ENCODE measurements at places on chromosomes 6 and 20.

GRCh38 chr6:114569669-114570068 lies 226.8 kb upstream of the HS3ST5 start:
- DNase-seq, result no peak

GRCh38 chr6:57267586-57268293 lies 45.6 kb upstream of the RAB23 start:
- DNase-seq, result peak; percentile 67

DNA sequence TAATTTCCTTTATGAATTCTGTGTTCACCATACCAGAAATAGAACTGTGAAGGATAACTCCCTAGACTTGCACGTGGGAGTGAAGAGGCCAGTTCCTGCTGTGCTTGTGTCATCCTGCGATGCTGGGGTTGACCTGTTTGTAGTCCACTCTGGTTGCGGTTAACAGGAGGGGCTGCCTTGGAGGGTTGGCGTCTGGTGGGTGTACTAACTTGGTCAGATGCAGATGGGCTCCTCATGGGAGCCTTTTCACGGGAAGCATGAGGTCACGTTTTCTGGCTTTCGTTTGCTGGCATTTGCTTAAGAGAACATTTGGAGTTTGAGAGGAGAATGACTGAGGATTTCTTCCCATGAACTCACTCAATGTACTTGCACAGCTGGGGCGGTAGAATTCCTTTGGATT lies 41.2 kb downstream of the IGF2R start:
- no peak for DNase-seq

DNA sequence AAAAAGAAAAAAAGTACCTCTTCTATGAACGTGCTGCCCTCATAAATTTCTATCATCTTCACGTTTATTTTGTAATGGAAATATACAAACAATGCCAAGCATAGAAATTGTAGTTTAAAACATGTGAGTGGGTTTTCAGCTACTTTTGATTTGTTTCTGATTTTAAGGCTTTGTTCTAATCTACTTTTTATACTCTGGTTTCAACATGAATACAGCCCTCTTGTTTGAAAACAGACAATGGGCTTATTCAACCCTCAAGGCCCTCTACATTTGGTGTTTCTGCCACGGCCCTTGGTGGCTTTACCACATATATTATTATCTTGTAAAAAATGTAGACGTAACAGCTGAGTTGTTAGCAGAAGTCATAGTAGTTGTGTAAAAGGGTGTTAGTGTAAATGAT lies 153.9 kb downstream of the SOX4 start:
- DNase-seq, result no peak

DNA sequence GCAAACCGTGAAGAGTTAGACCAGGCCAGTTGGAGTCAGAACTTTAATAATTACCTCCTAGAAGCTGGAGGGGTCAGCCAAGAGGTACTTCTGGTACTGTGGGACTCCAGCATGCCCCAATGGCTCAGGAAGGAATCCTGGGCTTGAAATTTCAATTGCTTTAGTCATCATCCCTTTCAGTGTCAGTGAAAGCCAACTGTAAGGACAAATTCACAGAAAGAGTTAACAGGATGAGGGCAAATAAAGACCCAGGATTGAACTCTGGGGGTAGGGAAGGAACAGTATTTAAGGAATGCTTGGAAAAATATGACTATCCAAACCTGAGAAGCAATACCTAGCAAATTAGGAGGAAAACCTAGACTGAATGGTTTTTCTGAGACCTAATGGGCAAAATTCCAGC lies 735.1 kb upstream of the MARCKS start:
- DNase-seq, result peak; percentile 50

DNA sequence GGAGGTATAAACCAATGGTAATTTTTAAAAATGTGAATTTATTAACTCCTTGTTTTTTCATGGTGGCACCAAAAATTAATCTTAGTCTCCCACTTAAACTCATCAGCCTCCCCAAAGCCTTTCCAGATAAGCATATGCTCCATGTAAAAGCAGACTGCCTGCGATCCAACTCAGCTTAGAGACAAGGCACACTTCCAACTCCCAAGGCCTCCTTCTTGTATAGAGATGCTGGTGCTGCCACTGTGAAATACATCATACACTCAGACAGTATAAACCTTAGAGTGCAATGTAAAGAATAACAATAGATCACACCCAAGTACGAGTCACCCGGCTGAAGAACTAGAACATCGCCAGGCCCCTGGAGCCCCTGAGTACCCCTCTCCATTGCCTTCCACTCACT lies 2.0 kb downstream of the ANKRD6 start:
- no peak for DNase-seq

- DNase-seq, result no peak
Measured at GRCh38 chr20:3250091-3250504, 11.1 kb upstream of the SLC4A11 start.

DNA sequence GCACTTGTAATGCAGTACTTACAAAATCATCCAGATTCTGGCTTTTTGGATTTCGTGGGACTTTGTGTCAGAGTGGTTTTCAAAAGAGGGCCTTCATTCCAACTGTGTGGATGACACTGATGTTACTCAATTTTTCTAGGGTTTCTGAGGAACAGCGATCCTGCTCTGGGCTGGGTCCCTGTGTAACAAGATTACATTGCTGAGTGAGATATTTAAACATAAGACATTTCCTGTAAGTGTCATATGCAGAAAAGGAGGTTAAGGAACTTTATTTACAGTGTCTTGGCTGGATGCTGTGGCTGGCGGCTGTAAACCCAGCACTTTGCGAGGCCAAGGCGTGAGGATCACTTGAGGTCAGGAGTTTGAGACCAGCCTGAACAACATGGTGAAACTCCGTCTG lies 6.7 kb downstream of the ZFAND3 start:
- no peak for DNase-seq

DNA sequence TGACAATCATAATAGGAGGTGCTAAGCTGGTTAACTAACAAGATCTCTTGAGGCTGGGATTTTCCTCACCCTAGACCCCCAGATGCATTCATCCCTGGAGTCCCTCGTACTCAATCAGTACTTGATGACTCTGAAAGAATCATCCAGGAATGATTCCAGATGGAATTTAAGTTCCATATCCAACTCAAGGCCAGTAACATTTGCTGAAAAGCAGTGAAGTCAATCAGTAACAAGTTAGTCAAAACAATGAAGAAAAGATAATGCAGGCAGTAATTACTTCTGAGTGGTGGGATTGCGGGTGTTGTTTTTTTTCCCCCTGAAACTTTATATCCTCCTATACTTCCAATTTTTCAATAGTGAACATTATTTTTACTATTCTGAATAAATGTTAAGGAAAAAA lies 18.6 kb downstream of the GMDS start:
- DNase-seq, result no peak

DNA sequence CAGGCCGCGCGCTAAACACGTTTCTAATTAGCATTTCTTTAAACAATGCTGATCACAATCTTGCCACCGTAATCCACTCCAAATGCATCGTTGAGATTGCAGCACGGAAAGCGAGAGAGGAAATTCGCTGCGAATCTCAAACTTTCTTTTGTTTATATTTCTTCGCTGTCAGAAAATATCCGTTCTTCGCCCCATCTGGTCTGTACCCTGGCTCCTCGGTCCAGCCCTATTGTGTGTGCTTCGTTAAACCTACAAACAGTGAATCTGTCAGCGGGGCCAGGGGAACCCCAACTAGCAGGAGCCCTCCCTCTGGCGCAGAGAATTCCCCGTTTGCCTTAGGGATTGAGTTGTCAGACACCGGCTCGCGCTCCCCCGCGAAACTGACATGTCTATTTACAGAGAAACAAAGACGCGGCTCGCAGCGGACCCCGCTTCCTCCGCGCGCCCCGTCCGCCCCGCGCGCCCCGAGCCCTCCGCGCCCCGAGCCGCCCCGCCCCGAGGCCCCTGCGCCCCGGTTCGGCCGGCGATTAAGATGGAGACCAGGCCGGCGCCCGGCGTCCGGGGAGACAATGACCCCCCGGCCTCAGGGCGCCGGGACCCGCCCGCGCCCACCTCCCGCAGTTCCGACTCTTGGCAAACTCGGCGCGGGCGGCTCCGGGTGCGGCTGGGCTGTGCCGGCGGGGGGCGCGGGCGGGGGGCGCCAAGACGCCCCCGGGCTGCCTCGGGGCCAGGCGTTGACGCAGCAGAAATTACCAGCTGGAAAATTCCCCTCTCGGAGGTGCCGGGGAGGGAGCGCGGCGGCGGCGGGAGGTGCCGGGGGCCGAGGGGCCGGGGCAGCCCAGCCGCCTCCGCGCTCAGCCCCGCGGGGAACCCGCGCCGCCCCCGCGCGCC lies 874 bp downstream of the ZBTB46 start:
- DNase-seq, result no peak

GRCh38 chr6:157990321-157991066 lies 8.8 kb downstream of the SYNJ2 start:
- no peak for DNase-seq

GRCh38 chr20:51447097-51447764 lies 95.3 kb downstream of the NFATC2 start:
- DNase-seq, result peak; percentile 54

DNA sequence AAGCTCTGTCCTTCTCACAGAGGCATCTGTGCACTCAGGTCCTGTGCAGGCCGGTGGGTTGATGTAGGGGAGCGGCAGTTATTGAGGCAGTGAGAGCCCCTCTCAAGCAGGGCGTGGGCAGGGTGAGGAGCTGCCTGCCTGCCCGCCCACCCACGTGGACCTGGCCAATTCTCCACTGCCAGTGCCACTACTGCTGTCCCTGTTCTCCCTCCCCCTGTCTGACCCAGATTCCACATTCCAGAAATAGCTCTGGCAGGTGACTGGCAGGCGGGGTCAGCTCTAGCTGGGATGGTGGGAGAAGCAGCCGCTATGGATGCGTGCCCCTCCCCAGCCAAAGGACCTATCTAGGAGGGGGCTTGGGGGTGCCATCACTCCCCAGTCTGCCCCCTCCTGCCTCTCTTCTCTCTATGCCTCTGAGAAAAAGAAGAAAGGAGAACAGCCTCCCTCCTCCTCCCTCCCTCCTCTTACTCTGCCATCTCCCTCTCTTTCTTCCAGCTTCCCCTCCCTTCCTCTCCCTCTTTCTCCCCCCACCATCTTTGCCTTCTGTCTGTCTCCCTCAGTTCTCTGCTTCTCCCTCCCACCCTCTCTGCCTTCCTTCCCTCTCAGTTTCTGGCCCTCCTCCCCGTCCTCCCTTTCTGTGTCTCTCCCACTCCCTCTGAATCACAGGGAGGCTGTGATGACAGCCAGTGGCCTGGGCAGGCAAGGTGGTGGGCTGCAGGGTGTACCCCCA lies 86.5 kb upstream of the MYL9 start:
- DNase-seq, result no peak

- no peak for DNase-seq
Measured at GRCh38 chr6:22028403-22029090, 268.3 kb downstream of the PRL start.

DNA sequence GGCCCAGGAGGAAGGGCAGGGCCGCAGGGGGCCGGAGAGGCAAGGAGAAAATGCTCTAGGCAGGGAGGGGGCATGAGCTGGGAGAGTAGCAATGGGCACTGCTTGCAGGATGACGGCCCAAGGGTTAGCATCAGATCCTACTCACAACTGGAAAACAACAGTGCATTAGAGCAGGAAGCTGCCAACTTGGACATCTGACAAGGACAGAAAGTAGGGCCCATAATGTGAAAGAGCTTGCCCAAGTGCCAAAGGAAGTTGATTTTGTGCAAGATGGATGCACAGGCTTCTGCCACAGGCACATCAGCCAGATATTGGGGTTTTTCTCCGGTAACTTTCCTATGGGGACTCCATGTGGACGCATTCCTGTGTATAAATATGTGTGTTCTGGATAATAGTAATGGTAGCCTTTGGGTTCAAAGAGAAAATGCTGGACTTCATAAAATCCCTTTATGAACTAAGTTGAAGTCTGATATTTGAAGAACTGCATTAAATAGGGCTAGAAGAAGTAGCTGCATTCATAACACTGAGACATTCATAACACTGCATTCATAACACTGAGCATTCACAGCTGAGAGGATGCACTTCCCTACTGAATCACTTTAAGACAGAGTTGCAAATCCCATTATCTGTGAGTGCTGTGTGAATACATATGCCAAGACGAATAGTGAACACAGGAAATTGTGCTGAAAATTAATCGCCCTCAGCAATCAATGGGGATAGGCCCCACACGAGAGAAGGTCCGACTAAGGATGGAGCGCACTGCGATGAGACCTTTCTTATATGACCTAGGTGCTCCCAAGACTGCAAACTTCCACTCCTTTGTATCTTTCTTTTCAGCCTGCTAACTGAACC lies 235.6 kb upstream of the PRDM1 start:
- no peak for DNase-seq

DNA sequence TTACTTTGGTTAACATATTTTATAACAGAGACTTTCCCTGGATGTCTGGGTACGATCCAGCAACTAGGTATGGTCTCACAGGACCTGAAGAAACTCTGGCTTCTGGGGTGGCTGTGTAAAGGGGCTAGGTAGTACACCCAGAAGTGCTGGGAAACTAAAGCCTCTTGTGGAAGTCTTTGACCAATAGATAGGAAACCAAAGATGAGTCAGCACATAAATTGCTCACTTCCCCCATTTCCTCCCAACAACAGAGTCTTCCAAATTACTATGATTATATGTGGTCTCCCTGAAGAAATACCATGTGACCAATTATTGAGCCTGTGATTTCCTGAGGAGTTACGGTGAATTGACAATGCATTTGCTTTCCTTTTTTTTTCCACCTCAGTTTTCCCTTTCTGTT lies 26.8 kb upstream of the TBX18 start:
- no peak for DNase-seq

- DNase-seq, result no peak
Measured at GRCh38 chr20:60630609-60631008, 621.5 kb upstream of the CDH4 start.

GRCh38 chr20:364905-365794 lies 15.4 kb upstream of the TRIB3 start:
- DNase-seq, result no peak

DNA sequence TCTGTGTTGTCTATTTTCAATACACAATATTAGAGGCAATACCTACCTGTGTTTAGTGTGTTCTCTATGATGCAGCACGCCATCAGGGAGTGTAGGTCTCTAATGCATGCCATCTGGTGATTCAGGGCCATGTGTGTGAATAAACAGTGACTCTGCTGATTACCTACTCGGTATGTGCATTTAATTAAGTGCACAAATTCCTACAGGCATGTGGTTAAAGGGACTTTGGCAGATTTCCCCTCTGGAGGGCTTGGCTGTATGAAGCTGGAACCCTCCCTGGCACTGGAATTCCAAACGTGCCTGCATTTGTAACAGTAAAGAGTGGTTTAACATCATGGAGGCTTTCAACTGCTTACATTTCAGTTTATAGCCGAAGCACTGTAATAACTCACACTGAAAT lies 401.5 kb upstream of the SASH1 start:
- DNase-seq, result no peak

DNA sequence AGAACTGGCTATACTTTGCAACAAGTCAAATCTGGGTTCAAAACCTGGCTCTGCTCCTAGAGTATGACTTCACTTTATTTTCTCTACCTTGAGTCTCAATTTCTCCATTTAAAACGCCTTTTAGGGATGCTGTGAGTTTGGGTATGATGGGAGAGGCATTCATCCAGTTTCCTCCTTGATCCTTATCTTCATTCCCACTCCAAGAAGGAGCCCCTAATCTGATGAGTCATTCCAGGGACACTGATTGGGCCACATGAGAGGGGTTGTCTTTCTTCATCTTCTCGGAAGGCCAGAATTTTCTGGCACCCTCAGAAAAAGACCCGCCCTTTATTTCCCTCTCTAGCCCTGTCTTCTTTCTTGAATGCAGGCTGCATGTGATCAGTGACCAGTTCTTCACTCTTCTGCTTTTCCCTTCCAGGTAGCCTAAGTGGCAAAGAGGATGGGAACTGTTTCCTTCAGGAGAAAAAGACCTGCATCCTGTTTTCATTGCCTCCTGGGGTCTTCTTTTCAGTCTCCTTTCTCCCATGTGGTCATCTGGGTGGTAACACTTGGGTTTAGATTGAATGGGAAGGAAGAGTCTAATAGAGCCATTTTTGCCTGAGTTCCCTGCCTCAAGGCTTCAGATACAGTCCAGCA lies 32.1 kb upstream of the PNRC1 start:
- DNase-seq, result no peak

All from Panc1 (cell line).